Activated CD4-positive, alpha-beta memory T cell treated with anti-CD3 and anti-CD28 coated beads for 36 hours (primary cell): ENCODE measurements at places on chromosomes 7 and 10. TPM values are rescaled to one million over a fixed set of nuclear protein-coding genes. Genes with fewer than 3 reads are reported as not detected.

GRCh38 chr10:121911421-121911697 is 16.5 kb downstream of the ATE1 start:
- DNase-seq: no peak
- H3K27me3 ChIP-seq: no peaks in the 10 kb centered on the region
- peaks cover 9% of the 10 kb centered on the region for H3K4me1 ChIP-seq

DNA sequence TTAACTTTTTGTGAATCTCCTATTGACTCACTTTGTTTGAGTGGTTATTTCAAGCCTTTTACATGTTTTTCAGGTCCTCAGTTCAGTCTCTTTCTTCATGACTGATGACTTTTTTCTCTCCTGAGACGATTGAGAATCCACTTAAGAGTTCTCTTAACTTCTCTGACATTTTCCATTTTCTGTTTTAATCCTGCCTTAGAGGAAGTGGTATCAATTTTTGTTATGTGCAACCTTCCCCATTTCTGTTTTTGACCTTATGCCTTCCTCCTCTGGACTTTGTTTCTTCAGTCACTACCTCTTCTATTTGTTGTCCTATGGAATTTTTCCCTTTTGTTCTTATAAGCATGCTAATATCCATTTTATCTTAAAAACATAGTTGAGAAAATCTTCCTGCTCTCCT is 2.4 kb downstream of the PSMC2 start:
- peak overlapping the region; percentile 91 for H3K4me3 ChIP-seq
- H3K4me1 ChIP-seq: peaks cover 66% of the 10 kb centered on the region
- peak overlapping the region; percentile 88 for H3K27ac ChIP-seq
- H3K36me3 ChIP-seq: peaks cover 29% of the 10 kb centered on the region
- no peaks in the 10 kb centered on the region for H3K27me3 ChIP-seq

DNA sequence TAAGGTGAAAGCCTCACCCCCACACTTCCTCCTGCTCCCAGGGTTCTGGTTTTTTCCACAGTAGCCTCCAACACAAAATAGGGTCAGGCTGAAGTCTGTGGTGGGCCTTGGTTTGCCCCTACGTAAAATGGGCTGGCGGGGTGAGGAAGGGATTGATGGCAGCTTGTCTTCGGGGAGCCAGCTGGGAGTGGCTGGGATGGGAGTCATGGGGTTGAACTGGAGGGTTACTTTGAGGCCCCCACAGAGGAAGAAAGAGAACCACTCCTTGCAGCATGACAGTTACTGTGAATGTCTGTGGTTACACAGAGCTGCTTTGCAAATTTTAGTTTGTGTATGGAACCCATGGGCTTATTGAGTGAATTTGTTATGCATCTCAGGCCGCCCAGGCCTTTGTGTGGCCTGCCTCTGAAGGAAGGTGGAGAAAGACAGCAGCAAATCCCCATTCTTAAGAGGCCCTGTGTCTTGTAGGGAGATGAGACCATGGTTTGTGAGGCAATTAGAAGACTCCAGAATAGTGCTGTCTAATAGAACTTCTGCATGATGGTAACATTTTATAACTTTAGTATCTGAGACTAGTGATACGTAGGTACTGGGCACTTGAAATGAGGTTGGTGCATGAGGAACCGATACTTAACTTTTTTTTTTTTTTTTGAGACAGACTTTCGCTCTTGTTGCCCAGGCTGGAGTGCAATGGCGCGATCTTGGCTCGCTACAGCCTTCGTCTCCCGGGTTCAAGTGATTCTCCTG is 8.1 kb downstream of the TRIM8 start:
- DNase-seq: no peak
- peak overlapping the region; percentile 94 for H3K27ac ChIP-seq
- H3K27me3 ChIP-seq: no peaks in the 10 kb centered on the region
- H3K36me3 ChIP-seq: peaks cover 28% of the 10 kb centered on the region
- H3K4me3 ChIP-seq: peak overlapping the region; percentile 46
- peaks cover 63% of the 10 kb centered on the region for H3K4me1 ChIP-seq

GRCh38 chr7:32170838-32171237 is 100.6 kb upstream of the PDE1C start:
- no peaks in the 10 kb centered on the region for H3K4me1 ChIP-seq
- H3K27me3 ChIP-seq: no peaks in the 10 kb centered on the region
- no peak overlapping the region for H3K27ac ChIP-seq
- no peaks in the 10 kb centered on the region for H3K36me3 ChIP-seq
- H3K4me3 ChIP-seq: no peak overlapping the region

GRCh38 chr7:113812591-113813255 is 106.1 kb downstream of the PPP1R3A start:
- H3K27me3 ChIP-seq: no peaks in the 10 kb centered on the region
- no peak overlapping the region for H3K27ac ChIP-seq
- H3K4me1 ChIP-seq: no peaks in the 10 kb centered on the region
- H3K36me3 ChIP-seq: no peaks in the 10 kb centered on the region
- no peak for DNase-seq

The MMD2 gene
- not detected for total RNA-seq
